ENCODE measurements at places on chromosomes 5 and 9. TPM values are rescaled to one million over a fixed set of nuclear protein-coding genes. Genes with fewer than 3 reads are reported as not detected.

GRCh38 chr5:6602441-6602840 is 30.4 kb downstream of the NSUN2 start:
- DNase-seq: no peak

DNA sequence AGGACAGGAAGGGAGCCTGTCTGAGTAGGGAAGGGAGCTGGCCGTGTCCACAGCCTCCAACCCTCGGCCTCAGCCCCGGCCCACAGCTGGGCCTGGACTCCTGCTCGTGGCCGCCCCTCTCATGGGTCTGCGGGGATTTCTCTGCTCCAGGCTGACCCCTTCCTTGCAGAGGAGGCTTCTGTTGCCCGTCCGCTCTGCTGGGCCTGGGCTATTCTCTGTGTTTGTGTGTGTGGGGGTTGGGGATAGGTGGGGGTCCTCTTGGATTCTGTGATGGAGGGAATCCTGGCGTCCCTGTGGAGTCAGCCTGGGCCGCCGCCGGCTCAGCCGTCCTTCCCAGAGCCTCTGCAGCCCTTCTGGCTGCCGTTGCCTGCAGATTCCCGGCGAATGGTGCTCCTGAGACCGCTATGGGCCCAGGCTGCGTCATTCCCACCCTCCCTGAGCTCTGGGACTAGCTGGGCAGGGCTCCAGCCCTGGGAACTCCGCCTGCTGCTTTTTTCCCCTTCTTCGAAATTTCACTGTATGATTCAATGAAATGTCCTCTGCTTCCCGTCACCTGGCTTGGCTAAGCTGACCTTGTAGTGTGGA is 64.2 kb downstream of the FGF18 start:
- DNase-seq: no peak

- DNase-seq: no peak
These were observed 7.3 kb upstream of the RIGI start for GRCh38 chr9:32533336-32533735.

DNA sequence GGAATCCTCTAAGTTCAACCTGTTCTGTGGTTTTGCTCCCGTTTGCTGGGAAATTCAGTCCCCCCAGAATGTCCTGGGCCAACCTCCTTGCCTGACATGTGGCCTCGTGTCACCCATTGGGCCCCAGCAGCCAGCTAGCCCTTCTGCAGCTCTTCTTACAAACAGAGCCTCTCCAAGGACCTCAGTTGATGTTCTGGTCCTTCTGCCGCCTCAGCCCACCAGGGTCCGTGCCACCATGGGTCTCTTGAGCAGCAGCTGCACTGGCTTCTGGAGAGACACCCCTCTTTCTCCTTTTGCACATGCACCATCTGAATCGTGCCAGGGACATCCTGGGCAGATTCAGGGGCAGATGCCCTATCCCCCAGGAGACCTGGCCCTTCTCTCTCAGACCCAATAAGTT is 85.0 kb downstream of the LMX1B start:
- no peak for DNase-seq

GRCh38 chr5:11062397-11062796 is 301.4 kb upstream of the DAP start:
- DNase-seq: no peak

PCDHA1 gene
- not detected for total RNA-seq

NTRK2 gene
- total RNA-seq: 16.0 TPM

GRCh38 chr5:82564963-82565362 is 286.8 kb upstream of the RPS23 start:
- DNase-seq: no peak

AK6 gene
- 17.4 TPM for total RNA-seq

GRCh38 chr5:4129523-4129922 is 533.9 kb downstream of the IRX1 start:
- no peak for DNase-seq

- DNase-seq: no peak
These were observed 9.3 kb upstream of the KIF4B start for GRCh38 chr5:155004138-155004744.

GRCh38 chr9:21812946-21813568 is 10.6 kb downstream of the MTAP start:
- no peak for DNase-seq

GFM2 gene
- 29.5 TPM for total RNA-seq

DNA sequence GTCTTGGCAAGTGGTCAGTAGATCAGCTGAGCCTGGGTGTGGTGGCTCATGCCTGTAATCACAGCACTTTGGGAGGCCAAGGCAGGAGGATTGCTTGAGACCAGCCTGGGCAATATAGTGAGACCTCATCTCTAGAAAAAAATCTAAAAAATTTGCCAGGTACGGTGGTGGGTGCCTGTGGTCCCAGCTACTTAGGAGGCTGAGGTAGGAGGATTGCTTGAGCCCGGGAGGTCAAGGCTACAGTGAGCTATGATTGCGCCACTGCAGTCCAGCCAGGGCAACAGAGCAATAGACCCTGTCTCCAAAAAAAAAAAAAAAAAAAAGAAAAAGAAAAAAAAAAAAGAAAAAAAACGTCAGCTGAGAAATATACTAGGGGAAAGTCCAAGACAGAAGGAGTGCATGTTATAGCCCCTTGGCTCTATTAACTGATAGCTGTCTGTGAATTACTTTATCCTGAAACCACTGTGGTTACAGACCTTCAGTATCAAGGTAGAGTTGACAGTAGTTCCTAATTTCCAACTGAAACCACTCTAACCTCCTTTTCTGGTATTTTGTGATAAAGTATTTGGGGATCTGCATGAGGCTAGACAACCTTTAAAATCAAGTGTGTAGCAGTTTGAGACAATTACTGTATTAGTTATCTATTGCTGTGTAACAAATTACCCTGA is 2.3 kb upstream of the INIP start:
- no peak for DNase-seq

- no peak for DNase-seq
These were observed 882 bp downstream of the CERCAM start for GRCh38 chr9:128421482-128421996.

DNA sequence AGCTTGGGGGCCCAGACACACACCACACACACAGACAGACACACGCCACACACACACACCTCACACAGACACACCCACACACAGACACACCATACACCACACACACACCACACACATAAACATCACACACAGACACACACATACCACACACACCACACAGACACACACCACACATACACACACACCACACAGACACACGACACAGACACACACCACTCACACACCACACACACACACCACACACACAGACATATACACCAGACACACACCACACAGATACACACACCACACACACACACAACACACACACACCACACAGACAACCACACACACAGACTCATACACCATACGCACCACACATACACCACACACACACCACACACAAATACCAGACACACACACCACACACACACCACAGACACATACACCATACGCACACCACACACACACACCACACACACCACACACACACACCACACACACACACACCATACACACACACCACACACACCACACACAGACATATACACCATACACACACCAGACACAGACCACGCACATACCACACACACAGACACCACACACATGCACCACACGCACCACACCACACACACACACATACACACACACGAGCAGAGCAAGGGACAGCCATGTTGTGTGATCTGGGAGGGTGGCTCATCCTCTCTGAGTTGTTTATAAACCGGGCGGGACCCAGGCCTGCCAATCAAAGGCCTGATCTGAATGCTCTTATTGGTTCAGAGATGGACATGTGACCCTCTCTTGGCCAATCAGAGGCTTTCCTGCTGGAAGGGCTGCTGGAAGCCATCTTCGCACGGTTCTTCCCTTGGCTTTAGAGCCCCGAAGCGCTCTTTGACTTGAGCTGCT is 148.3 kb downstream of the GAPVD1 start:
- no peak for DNase-seq

DNA sequence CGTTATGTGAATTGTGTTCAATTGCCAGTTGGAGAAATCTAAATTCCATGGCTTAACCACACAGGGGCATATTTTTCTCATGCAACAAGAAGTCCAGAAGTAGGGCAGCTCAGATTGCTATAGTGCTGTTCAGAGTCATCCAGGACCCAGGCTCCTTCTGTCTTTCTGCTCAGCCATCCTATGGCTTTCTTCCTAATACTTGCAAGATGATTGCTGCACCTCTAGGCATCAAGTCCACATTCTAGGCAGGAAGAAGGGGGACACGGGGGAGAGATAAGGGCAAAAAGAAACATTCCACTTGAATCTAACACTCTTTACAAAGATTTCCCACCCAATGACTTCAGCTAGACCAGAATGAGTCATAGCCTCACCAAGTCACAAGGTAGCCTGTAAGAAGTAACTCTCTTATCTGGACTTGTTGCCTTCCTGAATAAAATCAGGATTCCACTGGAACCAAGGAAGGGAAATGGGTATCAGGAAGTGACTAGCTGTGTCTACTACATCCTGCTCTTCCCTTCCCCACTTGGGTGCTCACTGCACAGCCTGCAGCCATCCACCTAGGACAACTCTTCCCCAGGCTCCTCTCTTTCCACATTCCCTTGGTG is 5.3 kb downstream of the ERAP2 start:
- DNase-seq: no peak

DNA sequence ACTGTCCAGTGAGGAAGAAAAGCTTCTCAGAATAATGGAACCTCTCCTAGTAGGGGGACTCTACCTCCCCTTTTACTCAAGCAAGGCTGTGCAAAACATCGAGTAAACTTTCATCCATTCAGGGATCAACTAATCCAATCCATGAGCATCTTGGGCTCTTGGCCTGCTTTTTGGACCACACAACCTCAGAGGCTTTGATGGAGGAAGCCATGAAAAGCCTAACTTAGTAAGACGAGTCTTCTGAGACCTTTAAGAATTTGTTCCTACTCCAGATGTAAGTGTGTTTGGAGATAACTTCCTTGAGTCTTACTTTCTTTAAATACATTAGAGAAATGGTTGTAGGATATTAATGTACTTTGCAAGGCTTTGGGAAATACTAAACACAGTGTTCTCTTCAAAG is 49.1 kb downstream of the MARCHF3 start:
- DNase-seq: no peak

PCDHB8 gene
- 0.25 TPM for total RNA-seq

TYRP1 gene
- total RNA-seq: not detected

DNA sequence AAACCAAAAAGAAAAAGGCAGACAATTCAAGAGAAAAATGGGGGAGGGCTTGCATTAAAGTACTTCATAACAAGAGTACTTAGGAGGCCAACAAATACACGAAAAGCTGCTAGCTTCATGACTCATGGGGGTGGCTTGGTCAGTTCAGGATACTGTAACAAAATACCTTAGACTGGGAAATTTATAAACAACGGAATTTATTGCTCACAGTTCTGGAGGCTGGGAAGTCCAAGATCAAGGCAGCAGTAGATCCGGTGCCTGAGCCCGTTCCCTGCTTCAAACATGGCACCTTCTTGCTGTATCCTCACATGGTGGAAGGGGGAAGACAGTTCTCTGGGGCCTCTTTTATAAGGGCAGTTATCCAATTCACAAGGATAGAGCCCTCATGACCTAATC is 111.4 kb downstream of the C9orf50 start:
- no peak for DNase-seq

DNA sequence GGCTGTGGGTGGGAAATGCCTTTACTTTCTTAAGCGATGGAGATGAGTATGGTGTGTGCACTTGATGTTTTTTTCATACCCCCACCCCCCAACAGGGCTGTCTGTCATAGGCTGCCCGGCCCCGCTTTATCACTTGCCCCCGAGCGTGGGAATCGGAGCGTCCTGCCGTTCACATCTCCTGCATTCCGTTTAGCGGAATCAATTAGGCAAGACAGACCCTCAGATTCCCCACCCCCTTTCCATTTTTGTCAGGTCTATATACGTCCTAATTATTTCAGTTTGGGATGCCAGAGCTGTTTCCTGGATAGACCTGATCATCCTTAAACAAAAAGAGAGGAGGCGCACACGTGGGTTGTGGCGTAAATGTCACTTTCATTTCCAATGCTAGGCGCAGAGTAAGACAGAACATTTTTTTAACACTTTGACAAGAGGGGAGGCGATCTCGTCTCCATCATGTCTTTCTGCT is 217.2 kb downstream of the MEF2C start:
- no peak for DNase-seq

- no peak for DNase-seq
These were observed 43.5 kb upstream of the PJA2 start for GRCh38 chr5:109453251-109453650.

GNA14 gene
- 11.0 TPM for total RNA-seq

- no peak for DNase-seq
These were observed 19.5 kb downstream of the MORN5 start for GRCh38 chr9:122179054-122179689.

DNA sequence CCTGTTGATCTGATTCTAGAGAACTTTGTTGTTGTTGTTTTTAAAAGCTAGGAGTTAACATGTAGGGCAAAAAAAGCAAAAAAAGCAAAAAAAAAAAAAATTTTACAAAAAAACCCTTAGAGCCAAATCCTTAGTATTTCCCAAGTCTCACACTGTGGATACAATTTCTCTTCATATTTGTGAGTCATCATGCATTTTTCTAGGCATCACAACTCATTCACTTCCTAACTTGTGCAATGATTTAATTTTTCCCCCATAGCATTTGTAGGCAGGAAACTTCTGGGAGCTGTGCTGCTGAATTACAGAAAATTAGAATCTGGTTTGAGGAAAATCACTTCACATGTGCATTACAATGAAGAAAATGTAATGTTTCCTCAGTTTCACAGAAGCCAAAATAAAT is 91.9 kb downstream of the MARCHF3 start:
- no peak for DNase-seq

- DNase-seq: no peak
These were observed 121.1 kb downstream of the EGFLAM start for GRCh38 chr5:38379350-38379937.

DNA sequence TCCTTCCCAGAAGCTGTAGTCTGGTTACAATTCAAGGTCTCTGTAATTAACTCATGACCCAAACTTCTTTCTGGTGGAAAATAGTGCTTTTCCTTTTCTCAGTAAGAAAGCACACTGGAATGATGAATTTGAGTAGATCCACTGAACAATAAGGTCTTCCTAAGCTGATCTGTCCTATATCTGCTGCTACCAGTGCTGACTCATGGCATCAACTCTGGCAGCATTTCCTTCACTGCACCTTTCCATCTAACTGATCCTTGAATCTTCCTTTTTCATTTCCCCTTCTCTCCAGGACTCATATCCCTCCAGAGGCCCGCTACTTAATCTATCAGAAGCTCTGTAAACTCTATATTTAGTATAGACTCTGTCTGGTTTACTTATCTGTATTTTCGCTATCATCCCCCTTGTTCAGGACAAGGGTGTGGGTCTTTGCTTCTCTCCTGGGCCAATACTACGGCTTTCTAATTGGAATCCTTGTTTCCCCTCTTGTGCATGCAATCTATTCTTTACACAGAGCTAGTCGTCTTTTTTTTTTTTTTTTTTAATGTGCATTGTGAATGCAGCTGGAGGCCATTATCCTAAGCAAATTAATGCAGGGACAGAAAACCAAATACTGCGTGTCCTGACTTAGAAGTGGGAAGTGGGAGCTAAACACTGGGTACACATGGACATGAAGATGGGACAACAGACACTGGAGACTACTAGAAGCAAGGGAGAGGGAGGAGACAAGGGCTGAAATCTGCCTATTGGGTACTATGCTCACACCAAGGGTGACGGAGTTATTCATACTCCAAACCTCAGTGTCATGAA is 192.2 kb upstream of the RPS23 start:
- DNase-seq: no peak

FOXD4L5 gene
- not detected for total RNA-seq
